Hypothalamus (tissue), 51 donors: ENCODE measurements at places on chromosomes 4 and X.

DNA sequence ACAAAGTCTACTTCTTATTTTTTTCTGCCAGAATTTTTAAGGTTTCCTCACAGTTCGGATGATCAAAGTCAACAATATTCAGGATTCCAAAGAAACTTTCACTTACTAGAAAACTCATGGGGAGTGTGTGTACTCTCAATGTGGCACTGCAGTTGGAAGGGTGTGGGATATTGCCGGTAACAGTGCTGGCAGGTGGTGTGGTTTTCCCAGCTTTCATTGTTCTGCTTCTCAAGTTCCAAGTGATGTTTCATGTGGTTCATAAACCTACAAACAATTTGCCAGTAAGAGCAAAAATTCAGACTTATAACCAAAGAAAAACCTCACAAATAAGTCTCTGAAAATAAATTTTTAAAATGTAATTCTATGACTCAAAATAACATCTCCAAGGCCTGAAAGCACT is 39.8 kb downstream of the ZNF280C start:
- no peak for DNase-seq

- DNase-seq = no peak
Measured at GRCh38 chr4:113474017-113474416, 287.5 kb downstream of the CAMK2D start.

DNA sequence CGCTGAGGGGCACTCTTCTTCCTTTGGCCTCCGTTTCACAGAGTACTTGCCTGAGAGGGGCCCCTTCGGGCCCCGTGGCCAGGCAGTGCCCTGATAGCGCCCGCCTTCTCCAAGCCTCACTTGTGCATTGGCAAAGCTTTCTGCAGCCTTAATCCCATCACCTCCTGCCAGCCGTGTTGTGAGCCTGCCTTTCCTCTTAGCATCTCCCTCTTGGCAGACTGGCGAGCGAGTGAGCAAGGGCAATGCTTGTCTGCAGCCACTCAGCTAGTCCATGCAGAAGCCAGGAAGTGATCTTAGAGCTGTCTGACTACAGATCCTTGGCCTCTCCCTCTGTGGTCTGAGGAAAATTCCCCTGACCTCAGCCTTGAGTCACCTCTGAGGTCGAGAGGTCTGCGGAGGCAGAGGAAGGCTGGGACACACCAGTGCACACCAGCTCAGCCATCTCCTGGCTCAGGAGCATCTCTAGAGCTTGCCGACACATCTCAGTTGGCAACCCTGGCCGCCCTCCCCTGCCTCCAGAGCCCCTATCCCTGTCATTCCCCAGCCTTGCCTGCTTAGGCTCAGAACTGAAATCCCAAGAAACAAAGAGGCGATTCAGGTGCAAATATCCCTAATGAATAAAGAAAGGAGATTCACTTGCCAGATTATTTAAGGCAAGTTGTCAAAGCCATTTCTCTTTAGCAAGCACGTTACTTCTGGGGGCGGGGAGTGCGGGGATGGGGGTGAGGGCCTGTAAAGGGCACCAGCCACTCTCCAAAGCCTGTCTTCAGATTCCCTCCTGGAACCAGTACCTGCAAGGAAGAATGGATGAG is 143.5 kb upstream of the MAMLD1 start:
- no peak for DNase-seq

GRCh38 chr4:122163301-122163700 is 11.2 kb downstream of the BLTP1 start:
- DNase-seq = no peak

DNA sequence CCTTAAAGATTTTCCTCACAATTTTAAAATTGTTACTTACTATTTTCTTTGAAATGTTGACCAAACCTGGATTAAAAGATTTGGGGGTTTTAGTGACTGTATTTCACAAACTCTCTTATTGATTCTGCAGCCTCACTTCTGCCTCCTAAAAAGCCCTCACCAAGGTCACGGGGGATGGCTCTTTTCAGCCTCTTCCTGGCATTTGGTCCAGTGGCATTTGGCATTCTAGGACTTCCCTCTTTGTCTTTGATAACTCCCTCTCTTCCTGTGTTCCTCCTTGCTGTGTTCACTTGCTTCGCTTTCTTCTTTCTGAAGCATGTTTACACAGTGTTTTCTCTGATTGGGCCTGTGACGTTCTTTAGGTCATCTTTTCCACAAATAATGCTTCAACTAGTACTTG is 21.5 kb downstream of the PKD2 start:
- DNase-seq = no peak

- no peak for DNase-seq
Measured at GRCh38 chr4:752196-752861, 46.7 kb downstream of the PCGF3 start.

DNA sequence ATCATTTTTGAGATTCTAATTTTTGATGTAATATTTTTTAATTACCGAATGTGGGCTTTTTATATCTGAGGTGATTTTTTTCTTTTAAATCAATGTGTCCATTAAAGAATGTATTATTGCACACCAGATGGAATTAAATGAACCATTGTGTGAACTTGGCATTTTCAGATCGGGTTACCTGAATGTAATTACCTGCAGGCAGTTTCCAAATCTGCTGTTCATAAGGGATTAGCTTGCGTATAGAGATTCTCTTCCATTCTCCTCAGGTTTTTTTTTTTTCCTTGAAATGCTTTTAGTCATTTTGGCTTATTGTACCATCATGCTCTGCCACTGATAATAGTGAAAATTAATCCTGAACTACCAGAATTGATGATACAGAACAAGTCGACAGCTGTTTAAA is 511.5 kb upstream of the ATOH1 start:
- DNase-seq = no peak
